ENCODE measurements at places on chromosomes 7 and 10.

DNA sequence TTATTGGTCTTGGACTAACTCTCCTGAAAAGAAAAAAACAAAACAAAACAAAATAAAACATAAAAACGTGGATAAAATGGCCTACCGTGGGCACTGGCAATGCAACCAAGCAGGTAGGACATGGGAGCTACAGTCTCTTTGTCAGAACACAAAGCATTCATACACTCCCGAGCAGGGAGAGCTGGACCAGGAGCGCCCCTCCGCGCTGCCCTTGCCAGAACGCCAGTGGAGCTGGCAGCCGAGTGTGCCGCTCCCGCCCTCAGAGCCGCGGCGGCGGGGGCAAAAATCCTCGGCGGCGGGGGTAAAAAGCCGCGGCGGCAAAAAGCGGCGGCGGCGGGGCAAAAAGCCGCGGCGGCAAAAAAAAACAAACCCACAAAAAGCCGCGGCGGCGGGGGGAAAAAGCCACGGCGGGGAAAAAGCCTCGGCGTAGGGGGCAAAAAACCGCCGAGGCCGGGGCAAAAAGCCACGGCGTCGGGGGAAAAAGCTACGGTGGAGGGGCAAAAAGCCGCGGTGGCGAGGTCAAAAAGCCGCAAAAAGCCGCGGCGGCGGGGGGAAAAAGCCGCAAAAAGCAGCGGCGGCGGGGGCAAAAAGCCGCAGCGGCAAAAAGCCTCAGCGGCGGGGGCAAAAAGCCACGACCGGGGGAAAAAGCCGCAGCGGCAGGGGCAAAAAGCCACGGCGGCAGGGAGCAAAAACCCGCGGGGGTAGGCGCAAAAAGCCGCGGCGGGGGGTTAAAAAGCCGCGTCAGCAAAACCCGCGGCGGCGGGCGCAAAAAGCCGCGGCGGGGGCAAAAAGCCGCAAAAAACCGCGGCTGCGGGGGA lies 418.1 kb downstream of the ZNF716 start:
- DNase-seq, result peak; percentile 1

- DNase-seq, result no peak
These were observed 698.3 kb downstream of the PARD3 start for GRCh38 chr10:34116681-34117271.

DNA sequence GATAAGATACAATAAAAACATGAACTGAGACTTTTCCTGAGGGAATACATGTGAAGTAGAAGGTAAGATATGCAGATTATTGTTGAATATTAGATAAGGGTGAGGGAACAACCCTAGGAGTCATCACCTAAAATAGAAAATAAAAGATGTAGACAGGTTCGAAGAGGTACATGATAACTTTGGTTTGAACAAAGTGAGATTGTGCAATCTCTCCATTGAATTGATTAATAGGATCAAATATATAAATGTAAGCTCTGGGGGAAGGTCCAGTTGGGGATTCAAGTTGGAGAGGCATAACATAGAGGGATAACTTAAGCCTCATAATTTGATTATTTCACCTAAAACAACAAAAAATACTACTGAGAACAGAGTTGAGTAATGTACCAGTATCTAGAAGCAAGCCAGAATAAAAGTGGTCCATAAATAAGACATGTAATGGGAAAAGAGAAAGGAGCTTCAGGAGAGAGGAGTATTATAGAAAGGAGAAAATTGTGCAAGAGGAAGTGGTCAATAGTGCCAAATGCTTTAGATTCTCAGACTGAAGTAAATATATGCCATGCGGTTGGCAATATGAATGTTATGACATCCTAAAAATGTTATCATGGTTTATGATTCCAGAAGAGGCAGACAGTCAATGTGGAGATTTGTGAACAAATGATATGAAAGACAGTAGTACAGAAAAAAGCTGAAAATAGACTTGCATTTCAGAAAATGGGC lies 282.3 kb upstream of the CHRM2 start:
- DNase-seq, result no peak

GRCh38 chr10:24041834-24042233 lies 167.1 kb upstream of the KIAA1217 start:
- no peak for DNase-seq

- no peak for DNase-seq
These were observed 550 bp upstream of the CREM start for GRCh38 chr10:35126062-35126529.

DNA sequence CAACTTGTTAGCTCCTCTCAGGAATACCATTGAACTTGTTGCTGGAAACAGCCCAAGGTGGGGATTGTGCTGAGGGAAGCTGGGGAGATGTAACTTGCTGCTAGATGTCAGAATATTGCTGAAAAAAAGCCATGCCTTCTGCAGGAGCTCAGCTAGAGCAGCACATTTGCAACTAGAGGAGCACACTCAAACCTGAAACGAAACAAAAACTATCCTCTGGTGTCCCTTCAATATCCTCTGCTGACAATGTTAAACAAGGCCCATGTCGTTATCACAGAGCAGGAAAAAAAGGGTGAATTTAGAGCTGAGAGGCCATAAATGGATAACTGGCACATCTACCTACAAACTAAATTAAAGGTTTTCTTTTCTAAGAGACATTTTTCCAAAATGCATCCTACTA lies 53.7 kb upstream of the MACC1 start:
- DNase-seq, result no peak

DNA sequence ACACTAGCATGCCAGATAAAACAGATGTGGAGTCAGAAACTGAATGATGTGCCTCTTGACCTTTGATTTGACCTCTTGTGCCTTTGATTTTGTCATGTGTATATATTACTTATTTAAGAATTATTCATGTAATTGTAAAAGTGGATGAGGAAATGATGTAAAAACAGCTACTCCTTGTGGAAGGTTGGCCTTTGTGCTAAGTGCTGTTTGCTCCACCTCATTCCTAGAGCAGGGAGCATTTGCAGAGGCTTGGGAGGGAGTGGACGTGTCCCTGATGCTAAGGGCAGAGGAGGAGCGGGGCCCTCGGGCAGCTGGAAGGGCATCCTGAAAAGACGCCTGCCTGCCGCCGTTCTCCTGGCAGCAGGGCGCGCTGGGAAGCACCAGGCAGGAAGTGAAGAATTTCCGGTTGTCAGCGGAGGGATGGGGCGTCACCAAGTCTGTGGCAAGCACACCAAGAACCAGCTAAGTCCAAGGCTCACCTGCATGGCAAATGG lies 197.6 kb upstream of the ZNF32 start:
- no peak for DNase-seq
